Thoracic aorta (tissue), 2 donors: ENCODE measurements at places on chromosomes 2 and 18.

- no peaks in the 10 kb centered on the region for H3K27me3 ChIP-seq
- H3K36me3 ChIP-seq = no peaks in the 10 kb centered on the region
- H3K4me3 ChIP-seq = no peak overlapping the region
- H3K27ac ChIP-seq = no peak overlapping the region
These were observed 204.5 kb upstream of the CXCR4 start for GRCh38 chr2:136322428-136322827.

- no peaks in the 10 kb centered on the region for H3K4me1 ChIP-seq
- no peak for DNase-seq
- H3K36me3 ChIP-seq = no peaks in the 10 kb centered on the region
These were observed 14.5 kb upstream of the ERMN start for GRCh38 chr2:157339965-157340655.

DNA sequence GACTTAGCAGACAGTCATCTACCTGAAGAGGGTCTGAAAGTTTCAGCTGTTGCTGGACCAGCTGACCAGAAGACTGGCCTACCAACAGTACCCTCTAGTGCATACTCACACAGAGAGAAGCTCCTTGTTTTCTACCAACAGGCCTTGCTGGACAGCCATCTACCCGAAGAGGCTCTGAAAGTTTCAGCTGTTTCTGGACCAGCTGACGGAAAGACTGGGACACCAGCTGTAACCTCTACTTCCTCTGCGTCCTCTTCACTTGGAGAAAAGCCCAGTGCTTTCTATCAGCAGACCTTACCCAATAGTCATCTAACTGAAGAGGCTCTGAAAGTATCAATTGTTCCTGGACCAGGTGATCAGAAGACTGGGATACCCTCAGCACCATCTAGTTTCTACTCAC is 63.2 kb downstream of the ALMS1 start:
- H3K27ac ChIP-seq = no peak overlapping the region
- peaks cover 30% of the 10 kb centered on the region for H3K36me3 ChIP-seq
- DNase-seq = no peak

DNA sequence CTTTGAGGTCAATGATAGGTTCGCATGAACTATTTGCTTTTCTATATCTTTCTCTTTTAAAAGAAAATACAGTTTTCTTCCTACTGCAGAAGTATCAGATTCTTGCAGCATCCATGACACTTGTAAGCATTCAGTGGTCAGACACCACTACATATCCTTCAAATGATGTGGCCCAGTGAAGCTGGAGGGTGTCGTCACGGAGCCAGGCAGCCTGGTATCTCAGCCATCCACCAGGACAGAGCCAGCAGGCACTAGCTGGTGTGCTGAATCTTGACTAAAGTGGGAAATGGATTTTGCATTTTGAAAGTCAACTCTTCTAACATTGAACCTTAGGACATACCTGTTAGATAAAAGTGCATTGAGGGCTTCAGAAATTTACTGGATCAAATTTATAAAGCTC is 5.4 kb downstream of the KLHL14 start:
- H3K4me3 ChIP-seq = no peak overlapping the region
- no peaks in the 10 kb centered on the region for H3K27me3 ChIP-seq
- no peak for DNase-seq
- H3K27ac ChIP-seq = no peak overlapping the region

GRCh38 chr2:126714191-126714965 is 58.4 kb downstream of the GYPC start:
- peaks cover 6% of the 10 kb centered on the region for H3K4me1 ChIP-seq
- H3K27me3 ChIP-seq = no peaks in the 10 kb centered on the region
- no peak overlapping the region for H3K4me3 ChIP-seq
- H3K36me3 ChIP-seq = no peaks in the 10 kb centered on the region
- DNase-seq = no peak
- H3K27ac ChIP-seq = no peak overlapping the region

GRCh38 chr2:42338567-42339190 is 22.3 kb downstream of the COX7A2L start:
- H3K4me3 ChIP-seq = no peak overlapping the region
- H3K36me3 ChIP-seq = peaks cover 11% of the 10 kb centered on the region
- H3K27me3 ChIP-seq = no peaks in the 10 kb centered on the region
- DNase-seq = no peak
- H3K27ac ChIP-seq = no peak overlapping the region

- no peaks in the 10 kb centered on the region for H3K36me3 ChIP-seq
- H3K4me1 ChIP-seq = peaks cover 3% of the 10 kb centered on the region
- no peaks in the 10 kb centered on the region for H3K27me3 ChIP-seq
- no peak for DNase-seq
- no peak overlapping the region for H3K27ac ChIP-seq
These were observed 22.0 kb upstream of the SP9 start for GRCh38 chr2:174312581-174313234.

- peak overlapping the region; percentile 15 for H3K27ac ChIP-seq
- DNase-seq = no peak
- H3K36me3 ChIP-seq = no peaks in the 10 kb centered on the region
- H3K4me1 ChIP-seq = no peaks in the 10 kb centered on the region
These were observed 33.9 kb downstream of the ADRA2B start for GRCh38 chr2:96082211-96083063.

DNA sequence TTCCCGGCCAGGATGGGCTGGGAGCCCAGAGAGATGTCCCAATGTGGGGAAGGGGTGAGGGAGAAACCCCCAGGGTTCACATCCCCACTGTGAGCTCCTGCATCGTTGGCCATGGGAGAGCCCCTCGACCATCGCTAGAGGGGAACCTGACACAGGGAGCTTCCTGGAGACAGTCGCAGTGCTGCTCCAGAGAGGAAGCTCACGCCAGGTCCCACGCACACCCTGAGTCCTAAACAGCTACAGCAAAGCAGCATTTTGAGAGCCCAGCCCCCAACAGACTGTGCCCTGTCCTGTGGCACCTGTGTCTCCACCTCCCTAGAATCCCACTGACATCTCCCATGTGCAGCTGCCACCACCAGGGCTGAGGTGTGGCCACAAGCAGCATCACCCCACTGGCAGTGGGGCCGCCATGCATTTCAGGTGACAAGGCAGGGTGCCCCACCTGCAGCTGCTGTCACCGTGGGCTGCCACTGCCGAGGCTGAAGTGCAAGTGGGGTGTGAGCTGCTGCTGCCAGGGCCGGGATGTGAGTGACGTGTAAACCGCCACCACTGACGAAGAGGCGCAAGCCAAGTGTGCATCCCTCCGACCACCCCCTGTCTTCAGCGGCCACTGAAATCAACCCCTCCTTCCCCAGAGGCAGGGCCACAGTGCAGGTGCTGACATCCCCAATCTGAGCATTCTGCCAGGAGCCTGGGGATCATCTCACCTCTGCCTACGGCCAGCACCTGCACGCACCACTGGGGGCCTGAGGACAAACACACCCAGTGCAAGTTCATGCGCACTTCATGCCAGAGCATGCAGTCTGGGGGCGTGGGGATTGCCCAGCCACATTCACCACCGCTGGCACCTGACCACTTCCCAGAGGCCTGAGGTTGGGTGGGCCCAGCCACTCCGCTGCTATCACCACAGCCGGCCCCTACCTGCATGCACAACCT is 467.7 kb upstream of the SALL3 start:
- no peaks in the 10 kb centered on the region for H3K36me3 ChIP-seq
- DNase-seq = no peak
- no peak overlapping the region for H3K4me3 ChIP-seq
- no peaks in the 10 kb centered on the region for H3K27me3 ChIP-seq
- H3K4me1 ChIP-seq = no peaks in the 10 kb centered on the region

DNA sequence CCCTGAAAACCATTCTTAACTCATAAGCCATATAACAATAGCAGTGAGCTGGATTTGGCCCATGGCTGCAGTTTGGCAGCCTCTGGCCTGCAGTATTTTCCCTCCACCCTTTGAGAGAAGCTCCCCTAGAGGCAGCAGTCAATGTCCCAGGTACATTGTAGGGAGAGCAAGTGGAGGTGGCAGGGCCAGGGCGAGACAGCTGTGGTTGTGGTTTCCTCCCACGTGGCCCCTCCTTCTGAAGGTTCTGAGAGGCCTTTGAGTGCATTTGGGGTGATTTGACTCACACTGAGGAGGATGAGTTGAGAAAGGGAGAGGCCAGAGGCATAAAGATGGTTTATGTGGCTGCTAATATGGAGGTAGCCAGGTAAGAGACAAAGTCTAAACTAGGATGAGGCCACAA is 45.5 kb upstream of the LDAH start:
- H3K4me3 ChIP-seq = no peak overlapping the region
- H3K36me3 ChIP-seq = no peaks in the 10 kb centered on the region
- no peaks in the 10 kb centered on the region for H3K4me1 ChIP-seq
- DNase-seq = no peak
- no peaks in the 10 kb centered on the region for H3K27me3 ChIP-seq
- no peak overlapping the region for H3K27ac ChIP-seq

GRCh38 chr2:11286749-11287148 is 57.7 kb downstream of the ROCK2 start:
- no peak overlapping the region for H3K4me3 ChIP-seq
- H3K27me3 ChIP-seq = no peaks in the 10 kb centered on the region
- no peak for DNase-seq

- no peak overlapping the region for H3K27ac ChIP-seq
- no peaks in the 10 kb centered on the region for H3K27me3 ChIP-seq
- H3K36me3 ChIP-seq = no peaks in the 10 kb centered on the region
- no peak for DNase-seq
- peaks cover 20% of the 10 kb centered on the region for H3K4me1 ChIP-seq
These were observed 24.9 kb downstream of the MERTK start for GRCh38 chr2:111923276-111923804.

DNA sequence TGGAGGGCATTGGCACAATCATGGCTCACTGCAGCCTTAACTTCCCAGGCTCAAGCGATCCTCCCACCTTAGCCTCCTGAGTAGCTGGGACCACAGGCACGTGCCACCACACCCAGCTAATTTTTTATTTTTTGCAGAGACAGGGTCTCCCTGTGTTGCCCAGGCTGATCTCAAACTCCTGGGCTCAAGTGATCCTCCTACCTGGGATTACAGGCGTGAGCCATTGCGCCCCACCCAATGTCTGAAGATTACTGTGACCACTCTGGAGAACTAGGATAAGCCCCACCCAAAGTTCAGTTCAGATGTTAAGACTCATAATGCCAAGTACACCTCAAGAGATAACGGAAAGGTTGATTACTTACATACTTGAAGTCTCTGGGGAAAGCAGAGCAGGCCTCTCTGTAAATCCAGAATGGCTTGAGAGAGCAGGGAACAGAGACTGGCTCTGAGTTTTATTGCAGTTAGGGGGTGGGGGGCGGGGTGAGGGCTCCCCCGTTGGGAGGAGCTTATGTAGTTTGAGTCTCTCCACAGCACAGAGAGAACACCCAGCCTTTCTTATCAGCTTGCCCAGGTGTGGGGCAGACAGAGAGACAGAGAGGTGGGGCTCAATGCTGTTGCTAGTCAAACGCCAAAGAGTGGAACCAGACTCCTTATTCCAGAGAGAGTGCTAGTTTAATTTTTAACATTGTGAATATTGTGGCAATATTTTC is 26.5 kb upstream of the ERICH2 start:
- H3K27ac ChIP-seq = no peak overlapping the region
- H3K36me3 ChIP-seq = no peaks in the 10 kb centered on the region
- no peaks in the 10 kb centered on the region for H3K27me3 ChIP-seq
- no peak overlapping the region for H3K4me3 ChIP-seq

DNA sequence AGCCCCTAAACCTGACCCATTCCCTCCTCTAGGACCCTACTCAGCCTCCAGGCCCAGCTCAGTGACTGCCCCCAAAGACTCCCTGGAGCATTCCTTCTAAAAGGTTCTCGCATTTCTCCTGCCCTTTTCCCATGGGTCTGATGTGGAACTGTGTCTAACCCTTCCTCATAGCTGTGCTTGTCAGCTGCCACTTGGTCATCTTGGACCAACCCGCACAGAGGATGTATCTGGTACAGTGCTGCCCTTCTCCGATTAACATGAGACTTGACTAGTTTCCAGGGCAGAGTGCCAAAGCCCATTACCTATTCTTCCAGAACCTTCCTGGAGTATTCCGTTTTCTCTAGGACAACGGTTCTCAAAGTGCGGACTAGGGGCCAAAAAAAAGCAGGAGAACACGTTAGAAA is 518 bp upstream of the NFU1 start:
- no peaks in the 10 kb centered on the region for H3K27me3 ChIP-seq
- no peaks in the 10 kb centered on the region for H3K36me3 ChIP-seq
- H3K4me3 ChIP-seq = peak overlapping the region; percentile 83

- H3K36me3 ChIP-seq = no peaks in the 10 kb centered on the region
- H3K4me3 ChIP-seq = no peak overlapping the region
- DNase-seq = no peak
- no peak overlapping the region for H3K27ac ChIP-seq
These were observed 175.0 kb downstream of the SETBP1 start for GRCh38 chr18:44855681-44856080.

GRCh38 chr2:128473175-128474035 is 154.7 kb upstream of the HS6ST1 start:
- no peak overlapping the region for H3K27ac ChIP-seq
- H3K36me3 ChIP-seq = no peaks in the 10 kb centered on the region
- H3K27me3 ChIP-seq = no peaks in the 10 kb centered on the region
- DNase-seq = no peak
- peaks cover 12% of the 10 kb centered on the region for H3K4me1 ChIP-seq

- no peaks in the 10 kb centered on the region for H3K36me3 ChIP-seq
- no peak for DNase-seq
- no peak overlapping the region for H3K4me3 ChIP-seq
These were observed 71.0 kb upstream of the THUMPD2 start for GRCh38 chr2:39849982-39850526.
